ENCODE measurements at places on chromosomes 2 and 18.

DNA sequence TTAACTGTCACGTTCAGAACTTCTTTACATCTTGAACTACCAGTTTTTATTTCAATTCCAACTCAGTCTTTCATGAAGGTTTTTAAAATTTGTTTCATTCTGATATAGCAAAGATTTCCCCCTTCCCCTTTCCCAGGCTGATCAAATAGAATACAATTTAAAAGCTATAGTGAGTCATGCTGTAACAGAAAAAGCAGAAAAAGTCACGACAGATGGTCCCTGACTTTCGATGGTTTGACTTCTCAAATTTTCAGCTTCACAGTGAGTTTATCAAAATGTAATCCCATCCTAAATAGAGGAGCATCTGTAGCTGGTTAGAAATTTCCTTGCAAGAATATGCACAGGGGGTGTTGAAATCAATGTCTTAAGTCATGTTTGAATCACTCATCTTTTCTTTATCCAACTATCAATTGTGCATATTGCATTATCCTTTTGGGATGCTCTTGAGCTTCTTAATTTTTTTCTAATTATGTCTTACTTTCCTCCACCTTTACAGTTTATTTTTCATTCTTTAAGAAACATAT lies 500.3 kb downstream of the LRP1B start:
- DNase-seq, result no peak

DNA sequence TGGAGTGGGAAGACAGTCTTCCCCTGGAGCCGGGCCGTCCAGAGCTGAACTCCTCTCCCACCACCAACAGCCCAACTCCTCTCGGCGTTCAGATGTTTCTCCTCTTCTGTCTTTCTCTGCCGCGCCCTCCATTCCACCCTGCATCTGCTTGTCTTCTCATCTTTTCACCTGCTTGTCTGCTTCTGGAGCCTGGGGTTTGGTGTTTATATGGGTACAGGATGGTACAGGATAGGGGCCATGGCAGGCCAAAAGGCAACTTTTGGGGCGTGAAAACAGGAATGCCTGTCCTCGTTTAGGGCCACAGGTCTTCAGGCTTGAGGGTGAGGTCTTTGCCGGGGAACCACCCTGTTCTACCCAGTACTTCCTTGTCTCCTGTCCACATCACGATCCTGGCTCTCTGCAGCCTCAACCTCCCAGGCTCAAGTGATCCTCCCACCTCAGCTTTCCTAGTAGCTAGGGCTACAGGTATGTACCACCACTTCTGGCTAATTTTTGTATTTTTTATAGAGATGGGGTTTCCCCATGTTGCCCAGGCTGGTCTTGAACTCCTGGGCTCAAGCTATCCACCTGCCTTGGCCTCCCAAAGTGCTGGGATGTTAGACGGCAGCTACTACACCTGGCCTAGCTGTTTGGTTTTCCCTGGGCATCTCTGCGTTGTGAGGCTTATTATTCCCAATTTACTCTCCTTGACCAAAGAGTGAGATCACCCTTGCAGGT lies 60.8 kb upstream of the REL start:
- DNase-seq, result no peak

DNA sequence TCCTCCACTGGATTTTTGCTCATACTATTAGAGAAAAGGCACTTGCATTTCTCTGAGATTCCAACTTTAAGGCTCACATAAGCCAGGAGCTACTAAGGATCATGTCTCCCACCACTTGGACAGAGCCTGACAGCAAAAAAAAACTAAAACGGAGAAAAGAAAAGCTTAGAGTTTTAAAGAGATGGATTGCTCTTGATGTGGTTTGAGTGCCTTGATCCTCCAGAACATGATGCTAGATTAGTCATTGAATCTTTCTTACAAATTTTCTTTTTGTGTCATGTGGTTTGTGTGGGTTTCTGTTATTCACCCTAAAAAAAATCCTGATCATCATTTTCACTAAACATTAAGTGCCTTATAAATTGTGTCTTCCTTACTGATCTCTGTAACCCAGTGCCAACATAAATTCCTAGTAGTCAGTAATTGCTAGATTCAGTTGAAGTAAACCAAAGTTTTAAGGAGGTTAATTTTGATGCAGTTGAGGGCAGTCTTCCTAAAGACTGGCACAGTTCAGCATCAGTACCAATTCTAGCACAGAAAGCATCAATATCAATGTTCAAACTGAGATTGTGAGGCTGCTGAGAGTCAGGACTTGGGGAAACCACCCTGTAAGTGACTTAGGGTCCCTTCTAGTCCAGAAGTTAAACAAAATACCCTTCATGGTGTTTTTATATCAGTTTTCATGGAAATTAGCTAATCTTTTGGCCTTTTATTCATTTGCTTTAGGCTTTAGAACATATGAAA lies 206.3 kb downstream of the RAD51AP2 start:
- no peak for DNase-seq

DNA sequence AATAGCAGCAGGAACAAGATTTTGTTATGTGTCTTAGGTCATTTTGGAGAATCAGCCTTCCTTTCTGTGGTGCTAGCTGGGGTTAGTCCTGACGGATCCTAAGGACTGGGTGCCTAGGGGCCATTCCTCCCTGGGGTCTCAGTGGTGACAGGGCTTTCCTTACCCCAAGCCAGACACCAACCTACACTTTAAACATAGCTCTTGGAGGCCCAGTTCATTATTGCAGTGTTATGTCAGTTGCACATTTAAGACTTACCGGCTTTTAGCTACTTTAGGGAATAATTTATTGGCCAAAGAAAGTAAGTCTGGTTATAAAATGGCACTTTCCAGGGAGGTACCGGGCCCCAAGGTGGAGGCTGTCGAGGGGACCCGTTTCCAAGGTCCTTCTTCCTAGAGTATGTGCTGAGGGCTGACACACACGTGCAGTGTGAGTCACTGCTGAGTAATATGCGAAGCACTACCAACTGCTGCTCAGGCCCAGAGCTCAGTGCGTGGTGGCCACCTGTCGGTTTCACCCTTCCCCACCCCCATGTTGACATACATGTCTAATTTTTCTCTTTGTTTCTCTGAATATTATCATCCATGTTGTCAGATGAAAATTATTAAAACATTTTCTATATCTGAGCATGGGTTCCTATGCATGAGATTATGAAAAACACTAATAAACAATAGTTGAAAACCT lies 37.0 kb upstream of the GRHL1 start:
- no peak for DNase-seq

GRCh38 chr2:133415210-133415876 lies 152.9 kb downstream of the NCKAP5 start:
- no peak for DNase-seq

GRCh38 chr2:11750917-11751316 lies 4.5 kb downstream of the LPIN1 start:
- no peak for DNase-seq

DNA sequence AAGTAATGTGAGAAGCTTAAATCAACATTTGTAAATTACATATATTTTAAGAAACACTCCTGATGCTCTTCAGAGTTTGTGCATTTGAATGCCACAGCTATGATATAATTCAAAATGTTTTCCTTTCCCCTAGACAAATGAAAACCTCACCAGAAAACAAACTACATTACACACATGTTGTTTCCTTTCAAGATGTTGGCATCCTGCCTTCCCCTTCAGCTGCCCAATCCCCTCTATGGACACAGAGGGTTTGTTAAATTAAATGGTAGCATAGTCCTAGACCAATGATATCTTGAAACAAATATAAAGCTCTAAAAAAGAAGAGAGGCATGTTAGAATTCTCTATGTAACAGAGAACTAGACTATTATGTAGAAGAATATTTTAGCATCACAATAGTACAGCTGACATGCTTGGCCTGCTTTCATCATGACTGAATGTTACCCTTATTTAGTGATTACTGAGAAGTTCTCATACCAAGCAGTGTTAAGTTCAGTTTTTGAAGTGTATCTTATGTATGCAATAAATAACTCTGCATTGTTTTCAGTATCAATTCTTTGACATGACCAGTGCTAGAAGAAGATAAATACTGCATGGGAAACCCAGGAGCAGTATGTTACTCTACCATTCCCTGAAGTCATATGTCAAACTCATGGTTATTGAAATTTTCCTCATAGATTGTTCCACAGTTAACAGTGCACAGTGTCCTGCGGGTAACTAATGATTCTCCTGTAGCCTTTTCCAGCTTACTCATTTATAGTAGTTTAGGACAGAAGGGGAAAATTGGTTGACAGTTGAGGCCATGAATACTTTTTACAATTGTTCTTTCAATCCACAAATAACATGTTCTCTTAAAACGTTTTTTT lies 316.3 kb upstream of the KCNJ3 start:
- DNase-seq, result no peak

GRCh38 chr2:106353676-106354075 lies 114.5 kb downstream of the RGPD3 start:
- DNase-seq, result no peak

DNA sequence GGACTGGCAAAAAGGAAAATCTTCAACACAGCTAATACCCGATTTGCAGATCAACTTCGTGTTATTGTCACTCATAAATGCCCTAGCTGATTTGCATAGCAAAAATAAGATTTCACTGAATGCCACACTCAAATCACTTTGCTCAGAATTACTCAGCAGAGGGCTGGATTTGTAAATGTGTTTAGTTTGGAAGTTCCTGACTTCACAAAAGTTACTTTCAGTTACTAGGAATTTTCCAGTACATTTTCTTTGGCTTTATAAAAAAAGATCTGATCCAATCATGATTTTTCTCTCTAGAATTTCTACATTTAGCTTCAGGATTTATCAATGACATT lies 433.3 kb upstream of the ID2 start:
- no peak for DNase-seq

- no peak for DNase-seq
Measured at GRCh38 chr2:201149064-201149820, 33.3 kb downstream of the CFLAR start.

DNA sequence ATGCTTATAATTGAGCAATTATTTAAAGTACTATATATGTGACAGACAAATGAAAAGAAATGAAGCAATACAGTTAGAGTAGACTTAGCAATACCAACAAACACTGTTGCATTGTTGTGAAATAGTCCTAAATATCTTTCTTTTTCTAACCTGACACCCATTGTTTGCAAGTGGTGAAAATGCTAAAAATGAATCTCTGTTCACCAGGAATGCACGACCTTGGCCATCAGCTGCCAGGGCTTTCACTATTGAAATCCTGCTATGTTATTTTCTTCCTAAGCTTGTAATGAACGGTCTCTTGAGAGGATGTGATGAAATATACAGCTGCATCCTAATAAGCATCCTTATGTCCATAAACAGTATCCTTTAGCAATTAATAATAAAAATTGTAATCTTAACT lies 136.2 kb upstream of the MGAT5 start:
- no peak for DNase-seq

- no peak for DNase-seq
Measured at GRCh38 chr18:2091937-2092336, 479.4 kb downstream of the METTL4 start.

GRCh38 chr2:221289389-221289788 lies 282.7 kb downstream of the EPHA4 start:
- no peak for DNase-seq

- no peak for DNase-seq
Measured at GRCh38 chr2:122519821-122520611, 764.6 kb downstream of the TSN start.

DNA sequence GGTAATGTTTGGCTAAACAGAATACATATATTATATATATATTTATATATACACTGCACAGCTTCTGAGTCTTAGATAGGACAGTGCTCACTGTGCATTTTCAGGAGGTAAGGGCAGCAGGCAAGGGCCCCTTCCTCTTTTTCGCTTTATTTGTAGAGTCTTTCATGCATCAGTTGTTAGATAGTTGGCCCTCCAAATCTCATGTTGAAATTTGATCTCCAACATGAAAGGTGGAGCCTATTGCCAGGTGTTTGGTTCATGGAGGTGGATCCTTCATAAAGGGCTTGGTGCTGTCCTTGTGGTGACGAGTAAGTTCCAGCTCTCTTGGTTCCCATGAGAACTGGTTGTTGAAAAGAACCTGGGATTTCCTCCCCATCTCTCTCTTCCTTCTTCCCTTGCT lies 48.1 kb downstream of the TSN start:
- DNase-seq, result peak; percentile 51

GRCh38 chr2:45168711-45169338 lies 159.6 kb upstream of the SIX2 start:
- DNase-seq, result no peak

- DNase-seq, result no peak
Measured at GRCh38 chr2:54879598-54880332, 156.3 kb downstream of the EML6 start.

GRCh38 chr2:43086451-43087221 lies 139.8 kb downstream of the ZFP36L2 start:
- no peak for DNase-seq

GRCh38 chr2:191401287-191401686 lies 156.1 kb downstream of the MYO1B start:
- no peak for DNase-seq

- DNase-seq, result no peak
Measured at GRCh38 chr2:220662431-220662830, 909.7 kb downstream of the EPHA4 start.

- DNase-seq, result no peak
Measured at GRCh38 chr2:190649798-190650390, 1.0 kb downstream of the NAB1 start.

- DNase-seq, result no peak
Measured at GRCh38 chr2:45889620-45890370, 238.3 kb downstream of the PRKCE start.

- no peak for DNase-seq
Measured at GRCh38 chr2:69989009-69989408, 27.6 kb upstream of the ASPRV1 start.

DNA sequence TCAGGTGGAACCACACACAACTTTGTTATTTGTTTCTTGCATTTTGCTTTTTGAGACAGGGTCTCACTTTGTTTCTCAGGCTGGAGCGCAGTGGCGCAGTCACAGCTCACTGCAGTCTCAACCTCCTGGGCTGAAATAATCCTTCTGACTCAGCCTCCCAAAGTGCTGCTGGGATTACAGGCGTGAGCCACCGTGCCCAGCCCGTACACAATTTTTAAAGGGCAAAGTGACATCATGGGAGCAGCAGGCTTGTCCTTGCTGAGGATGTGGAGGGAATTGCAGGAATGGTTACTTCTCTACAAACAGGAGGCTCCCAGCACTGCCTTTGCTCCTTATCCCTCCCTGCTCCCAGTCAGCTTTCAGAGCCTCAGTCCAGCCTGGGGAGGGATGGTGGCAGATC lies 355.9 kb upstream of the KLHL29 start:
- no peak for DNase-seq

DNA sequence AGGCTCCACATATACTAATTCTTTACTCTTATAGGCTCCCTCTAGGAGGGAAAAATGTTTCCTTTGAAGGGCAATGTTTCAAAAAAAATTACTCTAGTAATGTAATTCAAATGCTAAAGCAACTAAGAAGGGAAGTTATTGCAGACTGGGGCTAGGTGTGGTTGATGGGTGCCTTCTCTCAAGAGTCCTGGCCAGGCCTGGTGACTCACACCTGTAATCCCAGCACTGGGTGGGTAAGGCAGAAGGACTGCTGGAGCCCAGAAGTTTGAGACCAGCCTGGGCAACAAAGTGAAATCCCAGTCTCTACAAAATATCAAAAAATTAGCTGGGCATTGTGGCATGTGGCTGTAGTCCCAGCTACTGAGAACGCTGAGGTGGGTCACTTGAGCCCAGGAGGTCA lies 31.2 kb upstream of the CDKL4 start:
- no peak for DNase-seq

- DNase-seq, result no peak
Measured at GRCh38 chr2:46850742-46851141, 64.9 kb downstream of the MCFD2 start.

- no peak for DNase-seq
Measured at GRCh38 chr2:109254174-109254904, 125.3 kb downstream of the SH3RF3 start.

- DNase-seq, result no peak
Measured at GRCh38 chr18:36334798-36335197, 37.3 kb downstream of the FHOD3 start.

All from DMS153 (cell line).